Activated T-helper 1 cell treated with anti-CD3 and anti-CD28 coated beads, Interleukin-12 subunit alpha, Interleukin-12 subunit beta, Interleukin-2, Interleukin-4 antibody, amounts not matched to agents 30 ng/mL and 10 ng/mL and 1 ng/mL, durations not matched to agents 14 hours and 24 hours and 36 hours (primary cell): ENCODE measurements at places on chromosomes 3 and 15. TPM values are rescaled to one million over a fixed set of nuclear protein-coding genes. Genes with fewer than 3 reads are reported as not detected.

DNA sequence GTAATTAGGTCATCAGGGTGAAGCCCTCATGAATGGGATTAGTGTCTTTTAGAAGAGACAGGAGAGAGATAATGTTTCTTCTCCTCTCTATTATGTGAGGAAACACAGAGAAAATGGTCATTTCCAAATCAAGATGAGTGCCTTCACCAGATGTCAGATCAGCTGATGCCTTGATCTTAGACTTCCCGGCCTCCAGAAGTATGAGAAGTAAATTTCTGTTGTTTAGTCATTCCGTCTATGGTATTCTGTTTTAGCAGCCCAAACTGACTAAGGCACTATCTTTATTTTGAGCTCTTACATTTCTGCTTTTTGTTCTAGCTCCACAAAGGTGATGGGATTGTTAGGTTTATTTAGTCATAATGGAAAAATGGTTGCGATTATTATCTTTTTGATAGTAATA, 273.2 kb upstream of the GADL1 start:
- H3K4me1 ChIP-seq, result peaks cover 29% of the 10 kb centered on the region
- H3K36me3 ChIP-seq, result peaks cover 3% of the 10 kb centered on the region
- no peaks in the 10 kb centered on the region for H3K27me3 ChIP-seq
- no peak overlapping the region for H3K27ac ChIP-seq
- H3K4me3 ChIP-seq, result no peak overlapping the region

GRCh38 chr3:63309768-63310167, 31.7 kb downstream of the SYNPR start:
- H3K4me3 ChIP-seq, result no peak overlapping the region
- no peaks in the 10 kb centered on the region for H3K4me1 ChIP-seq
- no peak for DNase-seq
- no peaks in the 10 kb centered on the region for H3K27me3 ChIP-seq
- no peak overlapping the region for H3K27ac ChIP-seq

- H3K4me1 ChIP-seq, result no peaks in the 10 kb centered on the region
- H3K27me3 ChIP-seq, result no peaks in the 10 kb centered on the region
- no peak overlapping the region for H3K4me3 ChIP-seq
- no peak for DNase-seq
Measured at GRCh38 chr3:172982736-172983364, 158.2 kb downstream of the SPATA16 start.

GRCh38 chr3:99471353-99472323, 166.8 kb upstream of the COL8A1 start:
- no peak overlapping the region for H3K4me3 ChIP-seq
- no peak overlapping the region for H3K27ac ChIP-seq
- DNase-seq, result no peak
- no peaks in the 10 kb centered on the region for H3K4me1 ChIP-seq
- no peaks in the 10 kb centered on the region for H3K36me3 ChIP-seq

MON1A gene
- 15.5 and 17.3 TPM in 2 replicates for total RNA-seq

- DNase-seq, result no peak
- no peaks in the 10 kb centered on the region for H3K36me3 ChIP-seq
- no peak overlapping the region for H3K4me3 ChIP-seq
- no peak overlapping the region for H3K27ac ChIP-seq
- H3K27me3 ChIP-seq, result peaks cover 11% of the 10 kb centered on the region
Measured at GRCh38 chr15:80558631-80559319, 136.3 kb upstream of the ABHD17C start.

- no peaks in the 10 kb centered on the region for H3K4me1 ChIP-seq
- no peak for DNase-seq
- no peak overlapping the region for H3K27ac ChIP-seq
- H3K36me3 ChIP-seq, result no peaks in the 10 kb centered on the region
- peaks cover 4% of the 10 kb centered on the region for H3K27me3 ChIP-seq
Measured at GRCh38 chr15:86408261-86408660, 328.6 kb downstream of the AGBL1 start.

SMCO1 gene
- total RNA-seq, result not detected in 2 replicates

DNA sequence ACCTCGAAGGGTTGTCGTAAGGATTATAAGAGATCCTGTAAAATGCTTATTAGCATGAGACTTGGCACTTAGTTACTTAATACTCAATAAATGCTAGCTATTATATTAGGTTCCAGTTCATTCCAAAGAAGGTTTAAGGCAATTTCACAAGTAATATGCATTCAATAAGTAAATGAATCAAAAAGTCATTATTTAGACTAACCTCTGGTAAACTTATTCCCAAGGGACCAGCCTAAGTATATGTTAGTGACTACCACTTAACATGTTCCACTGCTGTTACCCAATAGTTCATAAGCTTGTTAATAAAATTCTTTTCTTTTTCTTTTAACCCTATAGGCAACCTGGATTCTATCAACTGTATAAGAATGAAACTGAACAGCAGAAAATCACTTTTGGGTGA, 5.1 kb downstream of the PDCD10 start:
- H3K36me3 ChIP-seq, result no peaks in the 10 kb centered on the region
- DNase-seq, result no peak

GRCh38 chr3:171497468-171497867, 37.3 kb upstream of the TNIK start:
- H3K36me3 ChIP-seq, result no peaks in the 10 kb centered on the region
- no peak overlapping the region for H3K27ac ChIP-seq
- no peaks in the 10 kb centered on the region for H3K27me3 ChIP-seq

DNA sequence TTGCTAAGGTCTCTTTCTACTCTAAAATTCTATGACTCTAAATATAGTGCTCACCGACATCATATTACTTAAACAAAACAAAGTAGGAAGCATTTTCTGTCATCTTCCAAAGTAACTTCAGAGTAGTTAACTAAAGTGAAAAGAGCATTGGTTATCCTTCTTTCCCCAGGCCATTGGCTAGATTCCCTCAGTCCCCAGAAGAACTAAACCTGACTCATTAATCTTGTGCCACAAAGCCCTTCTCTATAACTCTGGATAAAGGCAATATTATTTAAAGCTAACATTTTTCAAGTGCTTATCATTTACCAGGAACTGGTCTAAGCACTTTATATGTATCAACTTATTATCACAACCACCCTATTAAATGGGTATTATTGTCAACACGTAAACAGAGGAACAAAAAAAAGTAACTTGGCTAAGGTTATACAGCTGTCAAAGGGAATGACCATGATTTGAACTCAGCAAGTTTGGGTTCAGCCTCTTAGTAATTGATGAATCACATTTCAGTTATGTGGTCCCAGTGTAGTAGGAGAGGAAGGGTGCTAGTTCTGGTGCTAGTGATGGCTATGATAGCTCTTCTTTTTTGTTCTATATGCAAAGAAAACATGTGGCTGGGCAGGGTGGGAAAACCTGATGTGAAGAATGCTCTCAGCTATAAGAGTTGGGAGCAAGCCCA, 304.9 kb downstream of the FGF12 start:
- H3K36me3 ChIP-seq, result no peaks in the 10 kb centered on the region
- no peak overlapping the region for H3K27ac ChIP-seq
- H3K4me1 ChIP-seq, result no peaks in the 10 kb centered on the region
- peaks cover 4% of the 10 kb centered on the region for H3K27me3 ChIP-seq
- no peak for DNase-seq

TRANK1 gene
- 2.3 and 3.4 TPM in 2 replicates for total RNA-seq

DNA sequence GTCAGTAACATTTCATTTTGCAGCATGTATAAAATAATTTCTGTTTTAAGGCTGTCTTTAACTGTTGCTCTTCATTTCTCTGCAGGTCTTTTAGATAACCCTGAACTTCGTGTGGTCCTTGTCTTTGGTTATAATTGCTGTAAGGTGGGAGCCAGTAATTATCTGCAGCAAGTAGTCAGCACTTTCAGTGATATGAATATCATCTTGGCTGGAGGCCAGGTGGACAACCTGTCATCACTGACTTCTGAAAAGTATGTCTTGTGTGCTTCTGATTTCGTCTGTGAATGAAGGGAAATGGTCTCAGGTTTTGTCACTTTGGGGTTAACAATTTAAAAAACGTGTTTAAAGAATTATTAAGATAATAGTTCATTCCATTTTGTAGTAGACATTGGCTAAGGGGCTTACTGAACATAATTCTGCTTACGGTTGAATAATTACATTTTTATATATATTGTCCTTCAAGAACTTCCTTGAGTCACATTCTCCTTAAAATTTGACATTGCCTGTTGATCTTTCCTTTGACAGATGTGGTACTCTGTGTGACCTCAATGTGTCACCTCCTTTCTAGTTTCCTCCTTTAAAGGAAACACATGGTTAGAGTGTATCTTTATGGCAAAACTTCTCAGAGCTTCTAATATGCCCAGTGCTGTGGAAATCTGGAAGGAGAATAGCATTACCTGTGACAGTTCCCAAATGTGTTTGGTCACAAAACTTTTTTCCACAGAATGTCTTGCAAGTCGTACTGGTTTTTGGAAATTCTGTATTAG, 26.3 kb downstream of the FBXO22 start:
- DNase-seq, result no peak
- H3K4me1 ChIP-seq, result peaks cover 30% of the 10 kb centered on the region
- peaks cover 40% of the 10 kb centered on the region for H3K36me3 ChIP-seq
- no peak overlapping the region for H3K4me3 ChIP-seq

FBXL22 gene
- total RNA-seq, result 0.83 and 0.88 TPM in 2 replicates
